Stimulated activated CD4-positive, alpha-beta T cell treated with anti-CD3 and anti-CD28 coated beads, TNF-alpha, amount 100 ng/mL, for 4 hours (primary cell): ENCODE measurements at places on chromosomes 5 and 9.

DNA sequence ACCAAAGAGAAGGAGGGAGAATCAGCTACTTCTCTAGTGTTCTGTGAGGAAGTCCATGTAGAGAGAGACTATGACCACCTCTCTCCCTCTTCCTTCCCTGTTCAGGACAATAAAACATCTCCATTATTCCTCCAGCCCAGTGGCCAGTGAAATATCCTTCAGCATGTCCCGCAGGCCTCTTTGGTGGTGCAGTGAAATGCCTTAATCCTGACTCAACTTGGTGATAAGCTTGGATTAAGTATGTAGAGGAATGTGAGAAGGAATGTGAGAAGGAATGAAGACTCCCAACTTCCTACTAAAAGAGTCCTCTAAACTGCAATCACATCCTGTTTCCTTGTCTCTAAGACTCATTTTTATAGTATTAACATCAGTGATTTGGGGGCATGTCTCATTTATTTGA lies 167.3 kb downstream of the TRPM3 start:
- DNase-seq = no peak

DNA sequence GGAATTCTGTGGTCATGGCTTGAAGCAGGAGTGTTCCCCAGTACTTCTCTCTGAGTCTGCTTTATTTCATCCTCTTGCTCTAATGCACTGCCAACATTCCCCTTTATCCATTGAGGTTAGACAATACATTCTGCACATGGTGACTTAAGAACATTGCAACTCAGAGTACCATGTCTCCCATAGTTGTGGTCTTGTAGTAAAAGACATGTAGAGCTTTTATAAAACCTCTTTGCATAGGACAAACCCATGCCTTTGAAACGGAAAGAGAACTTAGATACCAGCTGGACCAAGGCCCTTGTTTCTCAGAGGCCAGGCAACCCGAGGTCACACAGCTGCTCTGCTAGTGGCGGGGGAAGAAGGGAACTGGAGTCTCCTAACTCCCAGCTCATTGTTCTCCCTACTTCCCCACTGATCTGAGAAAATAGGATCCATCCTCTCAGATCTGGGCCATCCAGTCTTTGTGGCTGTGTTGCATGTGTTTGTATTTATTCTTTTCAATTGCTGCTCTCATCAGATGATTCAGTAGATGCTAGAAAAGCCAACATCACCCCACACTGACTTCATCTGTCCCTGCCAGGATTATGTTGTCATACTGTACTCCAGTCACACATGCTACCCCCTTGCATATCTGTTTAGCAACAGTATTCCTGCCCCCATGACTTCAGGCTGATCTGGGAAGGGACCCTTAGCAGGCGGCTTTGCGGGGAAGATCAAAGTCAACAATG lies 236.9 kb downstream of the SAXO1 start:
- DNase-seq = no peak

DNA sequence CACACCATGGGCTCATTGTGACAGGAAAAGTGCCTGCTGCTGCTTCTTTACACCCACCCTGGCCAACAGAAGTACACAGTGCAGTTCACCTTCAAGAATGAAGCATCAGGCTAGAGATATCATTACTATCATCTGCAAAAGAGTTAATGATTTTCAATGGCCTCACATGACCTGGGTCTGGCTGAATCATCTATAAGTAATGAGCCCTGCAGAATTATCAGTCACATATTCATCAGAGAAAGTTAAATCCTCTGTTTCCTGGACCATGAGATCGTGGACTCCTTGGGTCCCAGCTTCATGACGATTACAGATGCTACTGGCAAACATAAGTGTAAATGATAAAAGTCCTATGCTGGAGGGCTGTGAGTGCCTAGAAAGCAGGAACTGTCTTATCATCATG lies 8.3 kb downstream of the BAG1 start:
- no peak for DNase-seq

DNA sequence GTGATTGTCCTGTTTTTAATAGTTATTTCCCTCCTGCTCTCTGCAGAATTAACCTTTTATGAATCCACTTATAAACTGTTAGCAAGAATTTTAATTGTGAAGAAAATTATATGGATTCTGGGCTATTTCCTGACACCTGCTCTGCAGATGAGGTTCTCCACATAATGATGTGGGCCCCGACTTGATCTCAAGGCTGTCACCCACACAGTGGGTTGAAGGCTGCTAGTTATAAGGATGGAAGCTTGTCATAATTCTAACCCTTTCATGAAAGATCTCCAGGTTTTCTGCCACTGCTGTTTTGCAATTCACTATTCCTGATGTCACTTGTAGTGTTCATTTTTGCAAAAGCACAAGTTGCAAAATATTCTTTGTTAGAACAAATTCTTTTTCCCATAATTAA lies 69.1 kb upstream of the MAN2A1 start:
- no peak for DNase-seq

DNA sequence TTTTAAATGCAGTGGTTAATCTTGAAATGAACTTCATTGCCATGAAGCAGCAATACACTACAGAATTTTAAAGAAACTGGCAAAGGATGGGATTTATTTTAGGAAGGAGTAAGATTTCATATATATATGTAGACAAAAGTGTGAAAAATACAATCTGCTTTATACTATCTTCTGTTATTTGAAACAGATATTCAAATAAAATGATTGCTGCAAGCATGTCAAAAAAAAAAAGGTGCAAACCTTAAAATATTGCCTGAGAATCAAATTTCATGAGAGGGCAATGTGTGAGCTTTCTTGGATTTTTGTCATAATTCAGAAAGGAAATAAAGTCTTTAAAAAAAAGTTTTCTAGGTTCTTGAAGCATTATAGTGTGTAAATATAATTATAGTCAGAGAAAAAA lies 705.0 kb upstream of the CDH10 start:
- no peak for DNase-seq

GRCh38 chr9:103734471-103734870 lies 359.6 kb upstream of the SMC2 start:
- no peak for DNase-seq

GRCh38 chr9:99445371-99445891 lies 223.3 kb downstream of the SEC61B start:
- no peak for DNase-seq

GRCh38 chr9:112012026-112012902 lies 115.7 kb downstream of the UGCG start:
- no peak for DNase-seq

DNA sequence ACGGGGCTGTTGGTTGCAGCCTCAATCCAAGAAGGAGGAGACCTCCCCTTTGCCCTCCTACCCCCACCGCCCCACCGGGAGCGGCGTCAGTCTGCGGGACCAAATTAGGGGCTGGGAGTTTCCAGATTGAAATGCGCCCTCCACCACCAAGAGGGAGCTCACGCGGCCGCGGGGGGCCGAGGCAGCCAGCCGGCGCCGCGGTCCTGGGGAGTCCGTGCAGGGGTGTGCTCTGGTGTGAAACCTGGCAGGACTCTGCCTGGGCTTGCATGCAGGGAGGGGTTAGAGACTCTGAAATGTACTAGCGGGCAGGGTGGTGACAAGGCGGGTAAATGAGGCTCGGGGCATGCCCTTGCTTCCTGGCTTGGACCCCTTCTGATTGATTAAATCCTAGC lies 989 bp upstream of the FBN2 start:
- DNase-seq = no peak

- no peak for DNase-seq
Observed at GRCh38 chr5:16792598-16793275, 143.4 kb downstream of the MYO10 start.

DNA sequence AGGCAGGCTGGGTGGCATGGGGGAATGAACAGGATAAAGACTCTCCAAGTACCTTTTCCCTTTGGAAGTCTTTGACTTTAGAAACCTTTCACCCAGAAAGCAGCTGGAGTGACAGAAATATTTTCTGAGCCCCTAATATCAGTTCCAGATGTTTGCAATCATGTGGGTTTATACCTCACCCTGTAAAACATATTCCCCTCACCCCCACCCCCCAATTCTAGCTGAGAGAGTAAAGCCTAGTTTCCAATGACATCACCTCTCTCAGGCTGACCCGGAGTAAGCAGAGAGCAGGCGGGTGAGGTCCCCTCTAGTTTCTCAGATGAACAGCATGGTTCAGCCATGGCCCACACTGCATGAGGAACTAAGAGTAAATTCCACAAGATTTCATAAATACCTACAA lies 82.9 kb upstream of the TRIM32 start:
- no peak for DNase-seq

GRCh38 chr5:37838933-37839341 lies 904 bp downstream of the GDNF start:
- no peak for DNase-seq

DNA sequence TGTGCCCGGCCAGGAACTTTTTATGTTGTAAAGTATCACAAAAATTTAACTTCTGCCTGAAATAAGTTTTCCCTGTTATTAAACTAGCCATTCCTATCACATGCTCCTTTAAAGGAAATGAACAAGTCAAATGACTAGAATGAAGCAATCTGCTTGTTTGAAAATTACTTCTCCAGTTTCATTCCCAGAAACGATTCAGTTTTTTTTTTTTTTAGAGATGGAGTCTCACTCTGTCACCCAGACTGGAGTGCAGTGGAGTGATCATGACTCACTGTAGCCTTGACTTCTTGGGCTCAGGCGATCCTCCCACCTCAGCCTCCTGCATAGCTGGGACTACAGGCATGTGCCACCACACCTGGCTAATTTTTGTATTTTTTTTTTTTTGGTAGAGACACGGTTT lies 13.3 kb upstream of the GNG10 start:
- DNase-seq = no peak
